ENCODE measurements at places on chromosomes 4 and X.

- no peak for DNase-seq
Observed at GRCh38 chrX:13835825-13836224, 18.9 kb upstream of the GPM6B start.

DNA sequence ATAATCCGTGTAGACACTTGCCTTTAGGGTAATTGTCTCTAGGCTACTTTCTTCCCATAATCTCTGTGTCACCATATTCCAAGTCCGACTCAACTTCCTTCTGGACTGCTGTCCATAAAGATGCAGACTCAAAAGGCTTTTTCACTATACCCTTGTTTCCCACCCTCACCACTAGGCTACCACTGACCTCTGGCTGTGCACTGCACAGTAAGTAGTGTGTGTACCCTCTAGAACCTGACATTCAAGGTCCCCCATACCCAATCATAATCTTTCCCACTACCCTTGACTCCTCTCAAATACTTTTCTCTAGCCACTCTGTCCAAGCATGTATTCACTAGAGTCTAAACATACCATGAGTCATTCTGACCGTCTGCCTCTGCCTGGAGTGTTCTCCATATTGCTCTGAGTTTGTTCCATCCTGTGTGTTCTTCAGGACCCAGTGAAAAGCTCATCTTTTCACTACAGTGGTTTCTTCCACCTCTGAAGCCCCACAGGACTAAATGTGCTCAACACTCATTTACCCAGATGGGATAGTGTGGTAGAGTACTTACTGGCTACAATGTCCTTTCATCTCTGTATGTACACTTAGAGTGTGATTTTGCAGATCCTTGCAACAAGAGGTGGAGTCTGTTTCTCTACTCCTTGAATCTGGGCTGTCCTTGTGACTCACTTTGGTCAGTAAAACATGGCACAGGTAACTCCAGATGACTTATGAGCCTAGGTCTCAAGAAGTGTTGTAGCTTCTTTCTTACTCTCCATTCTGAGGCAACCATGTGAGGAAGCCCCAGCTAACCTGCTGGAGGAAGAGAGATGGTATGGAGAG is 17.4 kb downstream of the JADE3 start:
- no peak for DNase-seq

DNA sequence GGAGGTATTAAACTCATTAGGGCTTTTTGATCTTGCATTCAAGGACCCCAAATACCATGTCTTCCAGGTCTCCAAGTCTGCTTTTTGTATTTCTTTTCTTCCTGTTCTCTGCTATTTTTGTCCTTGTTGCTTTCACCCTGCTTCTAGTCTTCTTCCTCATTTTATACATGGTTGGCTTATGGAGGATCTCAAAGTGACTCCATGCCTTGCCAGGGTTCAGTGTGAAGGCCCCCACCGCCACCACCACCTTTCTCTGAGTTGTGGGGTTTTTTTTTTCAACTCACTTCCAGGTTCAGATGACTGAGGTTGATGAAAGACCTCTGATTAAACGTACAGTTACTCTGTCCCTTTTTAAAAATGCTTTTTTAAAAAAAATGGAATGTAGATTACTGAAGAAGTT is 96.3 kb downstream of the MAML3 start:
- no peak for DNase-seq

- peak; percentile 7 for DNase-seq
Observed at GRCh38 chr4:42150653-42151567, 1.5 kb downstream of the BEND4 start.

GRCh38 chr4:4585012-4585670 is 43.3 kb upstream of the STX18 start:
- DNase-seq, result no peak

DNA sequence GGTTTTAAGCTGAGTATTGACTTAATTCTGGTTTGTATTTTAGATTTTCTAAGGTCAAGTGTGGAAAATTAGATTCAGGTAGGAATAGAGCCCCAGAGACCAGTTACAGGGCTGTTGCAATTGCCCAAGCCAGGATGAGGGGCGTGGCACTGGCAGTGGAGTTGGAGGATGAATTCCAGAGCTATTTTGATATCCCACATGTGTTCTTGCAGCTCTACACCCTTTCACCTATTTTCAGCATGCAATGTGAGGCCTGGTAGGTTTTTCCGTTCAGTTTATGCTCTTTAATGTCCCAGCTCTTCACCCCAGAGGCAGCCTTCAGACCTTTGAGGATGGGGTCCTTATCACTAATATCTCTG is 17.9 kb upstream of the OGT start:
- no peak for DNase-seq

DNA sequence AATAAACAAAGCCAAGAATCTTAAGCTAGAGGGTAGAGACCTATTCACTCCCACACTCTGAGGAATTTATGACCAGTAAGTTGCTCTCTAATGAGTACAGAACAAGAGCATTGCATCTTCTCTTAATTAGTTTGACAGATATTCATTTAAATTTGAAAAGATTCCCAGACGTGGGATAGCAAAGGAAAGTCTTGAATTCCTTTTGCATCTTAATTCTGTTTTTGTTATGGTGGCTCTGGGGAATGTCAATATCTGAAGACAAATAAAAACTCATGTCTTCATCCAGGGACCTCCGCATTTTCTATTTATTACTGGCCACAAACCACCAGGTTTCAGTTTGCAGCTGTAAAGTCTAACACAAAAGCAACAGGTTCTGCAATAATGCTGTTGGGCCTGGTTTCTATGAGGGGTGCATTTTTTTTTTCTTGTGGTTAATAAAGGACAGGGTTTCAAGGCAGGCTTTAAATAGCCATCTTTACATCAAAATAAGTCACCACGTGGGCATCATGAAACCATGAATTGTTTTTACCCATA is 172.3 kb downstream of the SHROOM3 start:
- no peak for DNase-seq

DNA sequence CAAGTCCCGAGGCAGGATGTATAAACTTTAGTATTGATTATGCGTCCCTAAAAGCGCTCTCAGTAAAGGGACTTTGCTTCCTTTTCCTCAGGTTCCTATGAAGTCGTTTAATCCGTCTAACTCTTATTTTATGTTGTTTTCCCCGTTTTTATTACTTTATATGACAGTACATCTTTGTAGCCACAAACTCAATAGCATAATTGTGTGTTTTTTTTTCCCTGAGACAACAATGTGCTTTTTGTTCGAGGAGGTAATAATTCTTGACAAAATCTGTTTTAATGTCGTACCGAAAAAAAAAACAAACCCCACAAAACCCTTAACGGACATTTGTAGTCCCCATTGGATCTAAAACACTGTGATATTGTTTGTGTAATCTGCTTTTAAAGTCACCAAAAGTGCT is 17.9 kb upstream of the PPP2R3B start:
- DNase-seq, result no peak

- no peak for DNase-seq
Observed at GRCh38 chrX:19512961-19513360, 2.3 kb downstream of the MAP3K15 start.

- no peak for DNase-seq
Observed at GRCh38 chrX:21948897-21949578, 8.5 kb downstream of the SMS start.

DNA sequence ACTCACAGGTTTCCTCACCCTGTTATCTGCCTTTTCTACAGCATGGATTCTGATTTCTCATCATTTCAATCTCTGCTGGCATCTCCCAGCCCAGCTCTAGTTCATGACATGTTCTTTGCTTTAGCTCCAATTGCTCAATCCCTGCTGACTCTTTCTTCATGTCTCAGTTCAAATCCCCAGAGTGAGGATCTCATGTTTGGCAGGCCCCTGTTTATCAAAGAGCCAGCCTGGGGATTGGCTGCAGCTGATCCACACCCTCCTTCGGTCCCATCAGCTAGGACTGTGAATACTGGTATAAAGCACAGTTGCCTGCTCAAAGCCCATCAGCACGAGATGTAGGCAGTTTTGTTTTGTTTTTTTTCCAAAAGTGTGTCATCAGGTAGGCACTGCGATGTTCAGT is 14.4 kb upstream of the CC2D2A start:
- DNase-seq, result no peak

GRCh38 chr4:110769578-110769977 is 146.7 kb upstream of the PITX2 start:
- no peak for DNase-seq

- DNase-seq, result no peak
Observed at GRCh38 chrX:107571296-107571998, 56.9 kb upstream of the PRPS1 start.

GRCh38 chrX:77398330-77398954 is 48.7 kb upstream of the FGF16 start:
- no peak for DNase-seq

DNA sequence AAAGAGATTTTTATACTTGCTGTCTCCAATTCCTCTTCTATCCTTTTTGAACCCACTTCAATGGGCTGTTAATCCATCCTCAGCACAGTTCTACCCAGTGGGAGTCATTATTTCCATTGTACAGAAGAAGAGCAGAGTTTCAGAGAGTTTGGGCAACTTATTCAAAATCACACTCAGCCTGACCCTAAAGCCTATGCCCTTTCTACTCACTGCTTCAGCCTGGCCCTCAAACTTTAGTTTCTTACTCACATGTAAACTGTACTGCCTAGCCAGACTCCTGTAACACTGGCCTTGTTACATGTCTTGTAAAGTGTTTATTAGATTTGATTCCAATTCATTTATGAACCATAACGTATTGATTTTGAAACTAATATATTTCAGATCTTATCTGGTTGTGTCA is 25.1 kb upstream of the USO1 start:
- DNase-seq, result no peak

DNA sequence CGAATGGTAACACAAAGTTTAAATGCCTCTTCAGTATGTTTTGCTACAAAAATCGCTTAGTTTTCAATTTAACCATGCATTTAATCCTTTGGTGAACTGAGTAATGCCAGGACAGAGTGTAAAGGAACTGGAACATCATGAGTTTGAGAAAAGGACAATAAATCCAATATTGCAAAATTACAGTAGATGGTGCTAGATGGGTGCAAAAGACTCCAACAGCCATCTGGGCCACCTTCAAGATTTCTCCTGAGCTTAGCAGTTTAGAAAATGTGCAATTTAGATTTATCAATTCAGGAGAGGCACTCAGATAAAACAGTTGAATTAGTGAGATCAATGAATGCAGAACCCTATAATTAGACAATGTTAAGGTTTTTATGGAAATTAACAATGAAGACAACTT is 33.2 kb upstream of the MID1IP1 start:
- DNase-seq, result peak; percentile 25

DNA sequence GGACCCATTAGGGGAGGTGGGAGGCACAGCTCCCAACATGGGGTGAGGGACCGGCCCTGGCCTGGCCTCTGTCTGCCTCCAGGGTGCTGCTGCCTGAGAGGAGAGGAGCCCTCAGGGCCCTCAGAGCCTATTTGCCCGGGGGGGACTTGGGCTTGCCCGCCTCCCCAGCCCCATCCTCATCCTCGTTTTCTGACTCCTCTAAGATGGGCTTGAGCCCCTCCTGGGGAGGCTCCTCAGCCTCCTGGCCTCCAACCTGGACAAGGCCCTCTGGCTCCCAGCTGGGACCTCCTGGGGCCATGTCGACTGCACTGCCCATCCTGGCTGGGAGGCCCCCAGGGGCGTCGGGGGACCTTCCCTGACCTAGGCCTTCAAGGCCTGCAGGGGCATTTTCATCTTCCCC is 2.8 kb downstream of the PNMA6F start:
- no peak for DNase-seq

DNA sequence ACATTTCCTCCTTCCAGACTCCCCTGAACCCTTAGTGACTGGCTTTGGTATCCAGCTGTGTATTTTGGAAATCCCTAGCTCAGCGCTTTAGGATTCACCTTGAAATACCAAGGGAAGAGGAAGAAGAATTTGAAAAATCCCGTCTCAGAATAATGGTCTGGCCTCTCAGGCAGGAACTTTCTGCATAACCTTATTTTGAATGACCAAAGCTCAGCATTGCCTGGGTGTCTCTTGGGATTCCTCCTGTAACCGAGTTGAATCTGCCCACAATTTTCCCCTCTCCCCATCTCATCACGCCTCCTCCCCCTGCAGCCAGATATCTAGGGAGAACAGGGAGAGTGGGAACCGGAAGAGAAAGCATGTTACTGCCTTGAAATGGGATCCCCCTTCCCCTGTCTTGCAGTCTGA is 116.2 kb downstream of the SMIM20 start:
- no peak for DNase-seq

DNA sequence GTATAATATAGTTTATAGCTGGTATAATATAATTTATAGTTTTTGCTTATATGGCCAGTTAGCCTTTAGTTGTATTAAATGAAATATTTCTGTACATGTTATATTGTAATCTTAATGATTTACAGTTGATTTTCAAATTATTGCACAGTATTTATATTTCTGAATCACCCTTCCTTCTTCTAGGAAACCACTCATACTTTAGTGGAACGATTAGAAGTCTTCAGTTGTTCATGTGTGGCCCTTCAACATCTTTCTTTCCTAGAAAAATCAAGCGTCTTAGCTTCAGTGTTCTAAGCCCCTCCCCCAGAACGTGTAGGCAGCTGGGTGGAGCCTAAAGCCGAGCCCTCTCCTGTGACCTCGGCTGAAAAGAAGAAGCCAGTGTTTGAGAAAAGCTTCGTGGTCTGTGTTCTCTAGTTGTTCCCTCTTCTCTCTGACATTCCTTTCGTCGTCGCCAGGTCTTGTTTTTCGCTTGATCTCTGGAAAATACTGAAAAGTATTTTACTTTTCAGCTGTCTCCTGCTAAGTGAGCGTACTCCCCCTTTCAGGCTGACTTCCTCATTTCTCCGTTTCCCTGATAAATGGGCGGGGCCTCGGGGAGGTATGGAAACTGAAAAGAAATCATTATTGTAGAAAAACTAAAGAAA is at the start of gene C4orf33:
Gene C4orf33, plus strand, starts transcription at position 342 of the 644 bp plus-strand sequence. CDS start 6,459 bp downstream, outside the sequence.
- peak; percentile 91 for DNase-seq

GRCh38 chrX:69028006-69028760 is 137.1 kb downstream of the PJA1 start:
- DNase-seq, result peak; percentile 8

DNA sequence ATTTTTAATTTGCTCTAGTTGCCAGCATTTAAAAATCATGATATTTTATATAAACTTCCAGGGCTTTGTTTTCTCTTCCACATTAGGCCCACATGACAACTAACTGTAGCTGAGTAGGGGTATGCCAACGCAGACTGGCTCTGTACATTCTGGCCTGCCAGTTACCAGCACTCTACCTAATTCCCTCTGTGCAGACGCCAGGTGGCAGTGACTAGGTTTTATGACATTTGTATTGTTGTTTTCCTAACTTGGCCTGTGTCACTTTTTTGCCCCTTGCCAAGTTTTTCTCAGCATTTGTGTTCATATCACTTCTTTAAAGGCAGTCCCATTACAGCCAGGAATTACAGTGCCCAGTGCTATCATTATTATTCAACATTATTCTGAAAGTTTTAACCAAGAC is 347.5 kb downstream of the NKX6-1 start:
- no peak for DNase-seq

DNA sequence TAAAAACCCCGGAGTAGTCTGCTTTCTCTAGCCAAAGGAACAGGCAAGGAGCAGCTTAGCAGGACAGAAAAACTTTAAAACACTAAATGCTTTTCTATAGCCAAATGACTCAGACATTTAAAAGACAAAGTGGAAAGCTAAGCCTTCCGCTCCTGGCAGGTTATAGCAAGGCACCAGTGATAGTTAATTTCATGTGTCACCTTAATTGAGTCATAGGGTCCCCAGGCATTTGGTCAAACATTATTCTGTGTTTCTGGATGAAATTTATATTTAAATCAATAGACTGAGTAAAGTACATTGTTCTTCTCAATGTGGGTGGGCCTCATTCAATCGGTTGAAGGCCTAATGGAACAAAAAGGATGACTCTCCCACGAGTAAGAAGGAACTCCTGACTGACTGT is 885.7 kb upstream of the ADGRL3 start:
- DNase-seq, result no peak

GRCh38 chrX:72366701-72367454 is 61.2 kb upstream of the CITED1 start:
- DNase-seq, result no peak

Measured in small intestine (tissue), 16 donors.